HCEC 1CT (cell line): ENCODE measurements at places on chromosomes 1 and 21.

DNA sequence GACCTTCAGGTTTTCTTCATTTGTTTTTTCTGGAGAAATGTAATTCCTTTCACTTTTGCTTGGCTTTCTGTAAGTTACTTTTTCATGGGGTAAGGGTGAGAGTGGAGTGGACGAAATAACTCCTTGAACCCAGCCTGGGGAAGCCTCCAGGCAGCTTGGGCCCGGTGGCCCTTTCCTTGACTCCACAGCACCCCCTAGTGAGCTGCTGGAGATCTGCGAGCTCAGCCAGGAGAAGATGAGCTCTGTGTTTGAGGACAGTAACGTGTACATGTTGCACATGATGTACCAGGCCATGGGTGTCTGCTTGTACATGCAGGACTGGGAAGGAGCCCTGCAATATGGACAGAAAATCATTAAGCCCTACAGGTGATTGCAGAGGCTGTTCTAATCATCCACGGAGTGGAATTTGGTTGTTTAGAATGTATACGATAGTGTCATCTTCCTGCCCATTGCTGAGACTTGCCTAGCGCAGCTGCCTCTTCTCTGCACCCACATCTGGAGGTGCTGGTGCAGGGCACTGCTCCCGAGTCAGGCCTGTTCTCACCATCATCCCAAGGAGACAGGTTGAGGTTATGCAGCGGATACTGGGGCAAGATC, 51.0 kb downstream of the SMYD2 start:
- peak; percentile 40 for DNase-seq

DNA sequence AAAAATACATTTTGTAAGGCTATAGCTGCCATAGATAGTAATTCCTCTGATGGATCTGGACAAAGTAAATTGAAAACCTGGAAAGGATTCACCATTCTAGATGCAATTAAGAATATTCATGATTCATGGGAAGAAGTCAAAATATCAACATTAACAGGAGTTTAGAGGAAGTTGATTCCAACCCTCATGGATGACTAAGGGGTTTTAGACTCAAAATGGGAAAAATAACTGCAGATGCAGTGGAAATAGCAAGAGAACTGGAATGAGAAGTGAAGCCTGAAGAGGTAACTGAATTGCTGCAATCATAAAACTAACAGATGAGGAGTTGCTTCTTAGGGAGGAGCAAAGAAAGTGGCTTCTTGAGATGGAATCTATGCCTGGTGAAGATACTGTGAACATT, 230.8 kb downstream of the KCTD3 start:
- peak; percentile 12 for DNase-seq

DNA sequence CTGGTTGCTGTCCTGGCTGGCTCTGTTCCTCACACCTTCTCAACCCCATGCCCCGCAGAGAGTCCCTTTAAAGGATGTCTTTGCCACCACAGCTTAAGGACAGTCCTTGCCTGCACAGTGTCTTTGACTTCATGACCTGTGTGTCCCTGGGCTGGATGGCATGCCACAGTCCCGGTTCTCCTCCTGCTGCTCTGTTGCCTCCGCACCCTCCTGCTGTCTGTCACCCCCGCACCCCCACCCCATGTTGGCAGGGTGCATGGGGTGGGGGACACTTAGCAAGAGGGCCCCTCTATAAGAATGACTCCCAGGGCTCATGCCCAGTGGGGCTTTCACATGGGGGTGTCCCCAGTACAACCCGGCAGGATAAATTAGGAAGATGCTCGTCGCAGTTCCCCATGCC, 41.6 kb upstream of the PADI1 start:
- no peak for DNase-seq

DNA sequence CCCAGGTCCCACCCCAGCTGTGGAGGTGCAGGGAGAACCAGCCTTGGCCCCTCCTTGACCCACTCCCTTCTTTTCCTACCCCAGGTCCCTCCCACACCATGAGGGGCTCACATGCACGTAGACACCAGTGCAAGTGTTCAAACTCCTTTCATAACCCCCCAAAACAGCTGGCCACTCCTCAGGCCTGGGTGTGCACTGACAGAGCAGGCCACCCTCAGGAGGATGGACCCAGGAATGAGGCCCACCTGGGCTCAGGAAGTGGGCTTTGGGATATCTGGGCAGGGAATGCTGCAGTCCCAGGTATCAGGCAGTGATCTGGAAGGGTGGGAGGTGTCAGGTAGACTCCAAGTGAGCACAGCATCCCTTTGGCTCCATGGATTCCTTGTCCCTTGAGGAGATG, 723.8 kb downstream of the MATN1 start:
- no peak for DNase-seq

- no peak for DNase-seq
Observed at GRCh38 chr1:188729039-188729438, 1748.6 kb downstream of the BRINP3 start.

- DNase-seq, result no peak
Observed at GRCh38 chr1:51000160-51000559, 30.1 kb downstream of the CDKN2C start.

GRCh38 chr21:35035581-35035980, 13.5 kb downstream of the RUNX1 start:
- DNase-seq, result no peak

DNA sequence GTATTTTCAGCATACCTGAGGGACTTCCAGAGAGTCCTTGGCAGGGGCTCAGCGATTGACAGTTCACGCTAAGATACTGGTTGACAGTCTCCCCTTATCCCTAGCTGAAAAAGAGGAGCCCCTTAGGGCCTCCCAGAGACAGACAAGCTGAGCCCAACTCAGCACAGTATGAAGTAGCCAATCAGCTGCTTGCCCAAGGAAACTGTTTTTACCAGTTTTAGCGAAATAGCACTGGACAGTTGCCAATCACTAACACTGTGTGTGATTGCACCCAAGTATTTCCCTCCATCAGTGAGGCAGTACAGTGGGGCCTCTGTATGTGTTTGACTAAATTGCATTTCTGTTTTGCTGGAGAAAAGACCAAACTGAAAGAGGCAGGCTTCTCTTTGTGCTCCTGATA, 27.0 kb downstream of the KHDRBS1 start:
- DNase-seq, result no peak

DNA sequence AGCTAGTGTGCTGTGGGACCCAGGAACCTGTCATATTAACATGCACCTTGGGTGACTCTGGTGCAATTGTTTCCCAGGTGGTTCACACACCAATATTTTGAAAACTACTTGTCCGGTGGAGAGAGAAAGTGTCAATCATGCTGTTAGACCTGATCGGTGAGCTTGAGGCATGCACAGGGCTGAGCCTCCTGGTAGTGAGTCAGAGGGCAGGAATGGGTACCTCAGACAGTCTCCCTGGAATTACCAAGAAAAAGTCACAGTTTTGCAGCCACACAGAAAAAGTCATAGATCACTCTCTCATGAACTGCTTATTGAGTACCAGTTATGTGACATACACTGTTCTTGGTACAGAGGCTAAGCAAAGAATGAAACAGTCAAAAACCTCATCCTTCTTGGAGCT, 140.1 kb upstream of the NFIA start:
- no peak for DNase-seq

GRCh38 chr1:156200044-156200443, 6.1 kb downstream of the SLC25A44 start:
- no peak for DNase-seq

GRCh38 chr1:201748335-201748734, 80.6 kb upstream of the IPO9 start:
- DNase-seq, result peak; percentile 91

GRCh38 chr1:19353596-19353995, 41.5 kb downstream of the SLC66A1 start:
- DNase-seq, result no peak

- DNase-seq, result no peak
Observed at GRCh38 chr1:168917796-168918195, 188.7 kb upstream of the ATP1B1 start.

DNA sequence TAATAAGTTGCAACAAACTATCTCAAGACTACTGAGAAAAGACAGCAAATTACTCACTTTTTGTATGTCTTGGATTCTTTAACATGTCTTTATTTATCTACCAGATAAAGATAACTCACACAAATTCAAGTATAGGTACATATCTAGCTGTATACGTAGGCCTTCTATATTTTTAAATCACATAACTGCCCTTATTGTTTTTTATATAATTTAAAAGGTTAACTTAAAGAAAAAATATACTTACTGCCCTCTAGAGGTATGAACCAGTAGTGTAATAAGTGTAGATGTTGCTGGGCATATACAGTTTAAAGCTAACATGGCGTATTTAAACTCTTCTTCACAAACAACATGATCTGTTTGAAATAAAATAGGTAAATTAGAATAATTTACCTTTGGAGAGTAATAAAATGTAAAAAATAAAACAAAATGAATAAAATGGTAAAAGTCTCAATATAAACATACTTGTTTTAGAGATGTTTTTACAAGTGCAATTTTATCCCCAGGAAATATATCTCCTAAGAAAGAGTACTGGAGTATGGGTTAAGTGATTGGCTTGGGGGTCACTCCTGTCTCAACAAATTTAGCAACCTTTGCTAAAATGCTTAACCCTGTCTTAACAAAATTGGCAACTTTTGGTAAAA, 235.2 kb downstream of the KCNT2 start:
- peak; percentile 43 for DNase-seq

GRCh38 chr1:17697458-17697857, 57.7 kb upstream of the ACTL8 start:
- no peak for DNase-seq

DNA sequence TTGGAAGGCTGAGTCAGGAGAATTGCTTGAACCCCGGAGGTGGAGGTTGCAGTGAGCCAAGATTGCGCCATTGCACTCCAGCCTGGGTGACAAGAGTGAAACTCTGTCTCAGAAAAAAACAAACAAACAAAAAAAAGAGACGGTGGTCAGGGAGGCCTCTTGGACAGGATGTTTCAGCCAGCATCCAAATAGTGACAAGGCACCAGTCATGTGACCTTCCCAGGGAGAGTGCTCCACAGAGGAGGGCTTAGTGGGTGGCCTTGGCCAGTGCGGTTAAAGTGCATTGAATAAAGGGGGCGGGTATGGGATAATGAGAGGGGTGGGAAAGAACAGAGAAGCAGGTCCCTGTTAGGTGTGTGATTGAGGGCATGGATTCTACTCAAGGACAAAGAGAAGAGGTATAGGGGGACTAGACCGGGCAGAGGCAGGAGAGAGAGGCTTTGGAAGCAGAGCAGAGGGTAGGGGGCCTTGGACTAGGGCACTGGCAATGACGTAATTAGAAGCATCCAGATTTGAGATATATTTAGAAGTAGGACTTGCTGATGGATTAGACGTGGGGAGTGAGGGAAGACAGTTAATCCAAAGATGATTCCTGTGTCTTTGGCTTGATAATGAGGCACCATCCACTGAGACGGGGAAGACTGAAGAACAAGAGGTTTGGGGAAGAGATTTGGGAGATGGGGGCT, 12.0 kb upstream of the RYR2 start:
- no peak for DNase-seq

- no peak for DNase-seq
Observed at GRCh38 chr1:236938760-236939159, 65.5 kb downstream of the MT1HL1 start.

DNA sequence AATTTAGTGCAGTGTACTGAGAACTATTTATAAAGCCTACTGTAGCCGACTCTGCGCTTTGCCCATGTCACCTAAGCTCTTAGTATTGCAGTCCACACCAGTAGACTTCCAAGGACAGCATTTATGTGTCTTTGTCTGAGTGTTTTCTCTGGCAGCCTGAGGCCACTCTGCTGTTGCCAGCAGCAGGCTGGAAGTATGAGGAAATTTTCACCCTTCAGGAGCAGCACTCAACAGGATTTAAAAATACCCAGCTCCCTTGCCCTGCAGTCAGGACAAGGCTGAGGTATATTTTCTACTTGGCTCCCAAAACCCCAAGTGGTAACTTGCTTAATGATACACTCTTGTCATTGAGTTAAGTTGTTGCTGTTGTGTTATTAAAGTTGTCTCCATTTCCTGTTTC, 230.1 kb downstream of the SRGAP2C start:
- DNase-seq, result no peak

- no peak for DNase-seq
Observed at GRCh38 chr1:1757422-1758058, 20.7 kb downstream of the NADK start.

- no peak for DNase-seq
Observed at GRCh38 chr1:33692206-33693188, 171.4 kb upstream of the HMGB4 start.

- DNase-seq, result peak; percentile 74
Observed at GRCh38 chr1:201447903-201448871, 20.8 kb downstream of the PHLDA3 start.

DNA sequence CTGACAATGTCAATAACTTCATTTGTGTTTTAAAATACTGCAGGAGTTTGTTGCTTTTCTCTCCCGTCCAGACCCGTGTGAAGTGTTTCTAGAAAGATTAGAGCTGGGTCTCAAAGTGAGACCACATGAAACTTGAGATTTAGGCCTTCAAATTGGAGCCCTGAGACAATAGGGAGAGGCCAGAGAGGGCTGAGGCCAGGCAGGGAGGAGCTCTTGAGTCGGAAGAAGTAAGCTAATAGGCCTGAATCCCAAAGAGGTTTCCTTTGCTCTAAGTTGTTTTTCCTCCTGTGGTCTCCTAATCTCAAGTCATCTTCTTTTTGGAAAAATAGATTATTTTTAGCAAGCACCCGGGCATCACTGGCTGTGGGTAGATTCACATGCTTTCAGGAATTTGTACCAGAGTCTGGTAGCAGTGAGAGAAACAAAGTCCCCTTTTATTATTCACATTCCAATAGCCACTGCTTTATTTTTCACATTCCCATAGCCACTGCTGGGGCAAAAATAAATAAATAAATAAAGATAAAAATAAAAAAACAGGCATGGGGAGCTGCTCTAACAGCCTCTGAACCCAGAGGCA, 25.6 kb downstream of the CD244 start:
- no peak for DNase-seq

- DNase-seq, result no peak
Observed at GRCh38 chr1:229835226-229835625, 209.2 kb downstream of the URB2 start.

DNA sequence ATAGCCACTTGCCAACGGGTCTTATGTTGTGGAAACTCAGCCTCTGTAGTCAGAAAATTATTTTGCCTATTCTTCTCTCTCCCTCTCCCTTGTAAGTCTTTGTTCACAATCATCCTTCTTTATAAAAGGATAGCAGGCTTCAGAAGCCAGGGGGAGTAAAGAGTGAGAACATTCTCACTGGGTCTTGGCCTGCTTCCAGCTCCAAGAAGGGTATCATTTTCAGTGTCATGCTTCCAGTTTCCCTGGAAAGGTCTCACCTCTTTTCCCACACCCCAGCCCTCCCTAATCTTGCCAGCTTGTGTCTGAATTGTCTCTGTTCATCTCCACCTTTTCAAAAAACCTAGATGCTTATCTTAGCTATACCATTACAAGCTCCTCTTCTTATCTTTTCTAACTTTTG, 346.2 kb upstream of the LRRC7 start:
- no peak for DNase-seq

- DNase-seq, result no peak
Observed at GRCh38 chr1:230589951-230590350, 52.3 kb upstream of the COG2 start.

GRCh38 chr1:16977377-16977776, 3.0 kb downstream of the MFAP2 start:
- DNase-seq, result no peak

GRCh38 chr1:209931141-209931540, 6.9 kb upstream of the SYT14 start:
- no peak for DNase-seq

GRCh38 chr1:11207898-11208611, 18.9 kb downstream of the ANGPTL7 start:
- no peak for DNase-seq
